M059J (cell line): ENCODE measurements at places on chromosomes 6 and 20. TPM values are rescaled to one million over a fixed set of nuclear protein-coding genes. Genes with fewer than 3 reads are reported as not detected.

The SYCP2L gene
- not detected in 2 replicates for total RNA-seq

DNA sequence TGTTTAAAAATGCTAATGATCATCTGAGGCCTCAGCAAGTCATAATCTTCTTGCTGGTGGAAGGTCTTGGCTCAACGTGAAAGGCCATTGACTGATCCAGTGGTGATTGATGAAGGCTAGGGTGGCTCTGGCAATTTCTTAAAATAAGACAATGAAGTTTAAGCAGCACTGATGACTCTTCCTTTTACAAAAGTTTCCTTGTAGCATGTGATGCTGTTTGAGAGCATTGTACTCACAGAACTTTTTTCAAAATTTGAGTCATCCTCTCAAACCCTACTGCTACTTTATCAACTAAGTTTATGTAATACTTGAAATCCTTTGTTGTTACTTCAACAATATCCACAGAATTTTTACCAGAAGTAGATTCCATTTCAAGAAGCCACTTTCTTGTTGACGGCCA is 382.3 kb downstream of the ESR1 start:
- DNase-seq = no peak

GRCh38 chr20:32112841-32113240 is 3.3 kb downstream of the TM9SF4 start:
- no peak for DNase-seq

- DNase-seq = no peak
Measured at GRCh38 chr6:170542031-170542719, 10.9 kb downstream of the PSMB1 start.

The POLR1H gene
- total RNA-seq = 34.4 and 47.3 TPM in 2 replicates

- no peak for DNase-seq
Measured at GRCh38 chr6:21586740-21587178, 6.8 kb upstream of the SOX4 start.

DNA sequence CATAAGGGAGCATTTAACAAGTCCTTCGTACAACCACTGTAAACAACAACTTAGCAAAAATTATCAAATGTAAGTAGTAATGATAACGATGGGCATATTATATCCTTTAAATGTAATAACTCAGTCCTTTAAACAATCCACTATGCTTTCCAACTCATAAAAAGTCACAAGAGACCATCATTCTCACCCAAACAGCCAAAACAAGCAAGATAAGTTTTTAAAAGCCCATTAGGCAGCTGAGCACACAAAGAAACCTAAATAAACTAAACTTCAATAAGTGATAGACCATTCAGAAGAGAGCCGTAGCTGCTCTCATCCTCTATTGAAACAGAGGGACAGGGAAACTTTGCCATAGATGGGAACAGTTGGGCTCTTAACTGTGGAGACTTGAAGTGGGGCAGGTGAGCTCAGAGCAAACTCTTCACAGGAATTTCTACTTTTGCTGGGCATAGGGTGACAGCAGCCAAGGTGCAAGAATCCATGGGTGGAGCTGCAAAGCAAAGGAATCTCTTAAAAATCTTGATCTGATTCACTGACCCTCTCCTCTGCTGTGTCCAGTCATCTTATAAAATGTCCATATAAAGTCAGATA is 22.5 kb downstream of the RAB22A start:
- no peak for DNase-seq

GRCh38 chr6:168823397-168824212 is 382.6 kb downstream of the SMOC2 start:
- no peak for DNase-seq

- DNase-seq = no peak
Measured at GRCh38 chr6:76342611-76343160, 270.2 kb upstream of the IMPG1 start.

GRCh38 chr6:3847521-3847920 is 1.7 kb upstream of the FAM50B start:
- DNase-seq = no peak

The TSPO2 gene
- total RNA-seq = not detected in 2 replicates

GRCh38 chr6:120736740-120737139 is 597.5 kb downstream of the TBC1D32 start:
- no peak for DNase-seq

The FAM83D gene
- 102 and 121 TPM in 2 replicates for total RNA-seq

The ACAT2 gene
- total RNA-seq = 49.6 and 75.8 TPM in 2 replicates

DNA sequence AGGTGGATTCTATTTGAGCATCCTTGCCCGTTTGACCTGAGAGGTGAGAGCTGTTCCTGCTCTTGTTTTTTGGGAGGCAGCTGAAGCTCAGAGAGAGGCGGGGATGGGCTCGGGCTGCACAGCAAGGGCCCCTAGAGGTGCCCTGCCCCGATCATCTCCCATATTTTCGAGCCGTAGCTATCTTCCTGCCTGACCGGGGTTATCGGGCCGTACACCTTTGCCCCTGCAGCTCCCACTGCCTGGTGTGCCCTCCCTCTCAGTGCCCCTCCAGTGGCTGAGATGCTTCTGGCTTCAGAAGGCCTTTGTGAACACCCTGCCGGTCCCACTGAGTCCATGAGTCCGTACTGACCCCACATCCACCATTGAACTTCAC is 6.7 kb downstream of the SRC start:
- no peak for DNase-seq

GRCh38 chr20:59043698-59044097 is 1.1 kb upstream of the PRELID3B start:
- peak; percentile 55 for DNase-seq
